ENCODE measurements at places on chromosomes 7 and 10.

- peak; percentile 91 for DNase-seq
Observed at GRCh38 chr10:88848499-88848898, 3.1 kb downstream of the ANKRD22 start.

DNA sequence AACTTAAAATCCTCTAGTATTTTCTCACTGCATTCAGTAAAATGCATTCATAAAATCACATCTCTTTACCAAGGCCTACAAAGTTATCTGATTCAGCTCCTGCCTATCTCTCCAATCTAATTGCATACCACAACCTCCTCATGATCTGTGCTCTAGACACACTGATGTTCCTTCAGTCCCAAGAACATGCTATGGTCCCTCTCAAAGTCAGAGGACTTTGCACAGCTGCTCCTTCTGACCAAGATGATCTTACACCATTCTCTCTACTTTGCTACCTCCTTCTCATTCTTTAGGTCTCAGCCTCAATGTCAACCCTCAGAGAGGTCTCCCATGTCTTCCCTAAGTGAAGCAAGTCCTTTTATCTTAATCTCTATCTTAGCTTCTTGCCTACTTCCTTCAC is 45.5 kb downstream of the CAV1 start:
- no peak for DNase-seq

GRCh38 chr10:9091530-9092093 is 1037.1 kb downstream of the GATA3 start:
- no peak for DNase-seq

DNA sequence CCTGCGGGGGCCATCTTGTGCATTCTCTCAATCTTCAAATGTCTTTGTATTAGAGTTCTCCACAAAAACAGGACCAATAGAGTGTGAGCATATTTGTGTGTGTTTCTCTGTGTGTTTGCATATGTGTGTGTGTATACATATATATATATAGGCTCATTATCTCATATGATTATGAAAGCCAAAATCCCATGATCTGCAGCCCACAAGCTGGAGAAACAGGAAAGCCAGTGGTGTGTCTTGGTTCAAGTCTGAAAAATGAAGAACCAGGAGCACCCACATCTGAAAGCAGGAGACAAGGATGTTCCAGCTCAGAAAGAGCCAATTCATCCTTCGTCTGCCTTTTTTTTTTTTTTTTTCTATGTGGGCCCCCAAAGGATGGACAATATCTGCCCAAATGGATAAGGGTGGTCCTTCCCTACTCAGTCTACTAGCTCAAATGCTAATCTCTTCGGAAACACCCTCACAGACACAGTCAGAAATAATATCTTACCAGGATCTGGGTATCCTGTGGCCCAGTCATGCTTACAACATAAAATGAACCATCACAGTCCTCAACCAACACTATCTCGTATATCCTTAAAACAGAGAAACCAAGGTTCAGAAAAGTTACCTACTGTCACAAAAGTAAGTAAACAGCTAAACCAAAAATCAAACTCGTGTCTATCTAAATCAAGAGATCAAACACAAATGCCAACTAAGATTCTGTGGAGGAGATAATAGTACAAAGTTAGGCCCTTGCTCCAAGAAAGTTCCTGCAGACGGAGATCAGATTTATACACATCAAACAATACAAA is 141.9 kb downstream of the JMJD1C start:
- peak; percentile 75 for DNase-seq

GRCh38 chr7:142587578-142588191 is 161.6 kb upstream of the PRSS1 start:
- DNase-seq = peak; percentile 91

DNA sequence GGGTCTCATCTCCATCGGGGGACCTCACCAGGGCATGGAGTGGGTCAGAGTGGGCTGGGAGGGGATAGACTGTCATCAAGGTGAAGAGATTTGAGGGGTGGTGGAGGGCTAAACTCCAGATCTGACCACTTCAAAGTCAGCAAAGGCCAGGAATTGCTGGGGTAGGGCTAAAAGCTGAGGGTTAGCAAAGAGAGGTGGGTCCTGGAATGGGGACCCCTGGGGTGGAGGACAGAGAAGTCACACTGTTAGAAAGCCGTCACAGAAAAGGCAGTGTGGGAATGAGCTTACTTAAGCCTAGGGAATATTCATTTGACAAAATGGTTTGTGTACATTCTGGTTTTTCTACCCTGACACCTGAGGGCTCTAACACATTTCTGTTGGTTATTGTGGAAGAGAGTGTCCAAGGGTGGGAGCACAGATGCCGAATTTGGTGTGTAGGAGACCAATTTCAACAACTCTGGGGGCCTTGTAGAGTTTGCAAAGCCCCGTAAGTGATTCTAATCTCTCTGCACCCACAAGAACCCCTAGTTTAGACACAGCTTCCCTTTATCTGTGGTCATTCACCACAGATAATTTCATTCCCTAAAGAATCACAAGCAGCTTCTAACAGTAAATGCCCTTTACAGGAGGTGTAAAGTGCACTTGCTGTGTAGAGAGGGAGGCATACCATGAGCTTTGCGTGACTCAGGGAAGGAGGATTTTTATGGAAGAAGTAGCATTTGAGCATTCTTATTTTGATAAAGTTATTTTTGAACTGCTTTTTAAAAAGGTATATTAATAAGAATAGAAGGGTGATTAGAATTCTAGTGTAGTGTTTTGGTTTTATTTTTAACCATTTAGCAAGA is 6.4 kb downstream of the FBH1 start:
- no peak for DNase-seq

- no peak for DNase-seq
Observed at GRCh38 chr10:1476455-1476803, 260.9 kb downstream of the ADARB2 start.

GRCh38 chr7:28627896-28628295 is 215.6 kb downstream of the CREB5 start:
- DNase-seq = peak; percentile 63

DNA sequence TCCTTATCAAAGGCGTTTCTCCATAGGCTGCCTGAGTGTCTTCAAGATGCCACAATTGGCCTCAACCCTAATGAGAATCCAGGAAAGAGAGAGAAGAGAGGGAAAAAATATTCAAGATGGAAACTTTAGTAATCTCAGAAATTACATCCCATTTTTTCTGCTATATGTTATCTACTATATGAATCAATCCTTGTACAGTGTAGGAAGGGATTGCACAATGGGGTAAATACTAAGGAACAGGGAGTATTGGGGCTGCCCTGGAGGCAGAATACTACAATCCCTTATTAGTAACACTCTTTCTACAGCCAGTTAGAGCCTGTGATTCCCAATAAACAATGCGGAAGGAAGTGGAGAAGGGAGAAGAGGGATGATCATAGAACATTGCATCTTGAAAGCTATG is 27.9 kb downstream of the TFPI2 start:
- DNase-seq = no peak

GRCh38 chr10:46289209-46289810 is 2.5 kb downstream of the ANTXRL start:
- DNase-seq = peak; percentile 15

DNA sequence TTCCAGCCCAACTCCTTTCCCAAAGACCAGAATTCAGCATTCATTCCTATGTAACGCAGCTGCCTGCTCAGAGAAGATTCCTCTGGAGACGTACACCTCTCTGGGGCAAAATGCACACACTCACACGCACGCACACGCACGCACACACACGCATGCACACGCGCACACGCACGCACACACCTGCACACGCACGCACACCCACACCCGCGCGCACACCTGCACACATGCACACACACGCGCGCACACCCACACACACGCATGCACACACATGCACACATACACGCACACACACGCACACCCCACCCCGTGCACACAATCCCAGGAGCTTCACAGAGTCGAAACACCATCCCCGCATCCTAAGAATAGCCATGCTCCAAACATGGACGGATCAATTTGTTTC is 13.0 kb downstream of the MMD2 start:
- DNase-seq = no peak

DNA sequence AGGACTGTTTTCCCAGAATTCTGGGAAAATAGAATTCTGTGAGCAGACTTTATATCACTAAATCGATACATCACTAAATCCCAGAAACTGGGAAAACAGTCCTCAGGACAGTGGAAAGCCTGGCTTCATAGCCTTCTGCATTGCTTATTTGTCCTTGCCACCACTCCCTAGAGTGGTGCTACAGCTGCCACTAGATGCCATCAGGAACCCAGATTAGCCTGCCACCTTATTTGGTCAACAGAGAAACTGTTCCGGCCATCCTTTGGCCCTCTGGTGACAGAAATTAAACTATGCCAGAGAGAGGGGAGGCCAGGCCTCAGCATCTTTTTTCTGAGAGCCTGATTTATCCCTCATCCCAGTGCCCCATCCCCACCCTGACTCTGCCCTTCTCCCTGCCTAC is 19.6 kb upstream of the NFKB2 start:
- no peak for DNase-seq

DNA sequence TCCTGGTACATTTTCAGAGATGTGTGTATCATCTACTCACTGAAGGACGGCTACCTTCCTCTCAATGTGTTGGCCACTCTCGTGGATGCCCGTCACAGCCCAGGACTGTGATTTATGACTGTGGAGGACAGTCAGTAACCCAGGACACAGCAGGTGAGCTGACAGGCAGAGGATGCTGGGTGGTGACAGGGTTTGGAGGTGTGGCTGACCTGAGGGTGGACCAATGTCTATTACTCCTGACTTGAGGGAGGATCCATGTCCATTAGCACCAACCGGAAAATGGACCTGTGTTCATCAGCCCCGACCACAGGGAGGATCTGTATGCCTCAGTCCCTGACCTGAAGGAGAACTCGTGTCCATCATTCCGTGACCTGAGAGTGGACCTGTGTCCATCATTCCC is 96.1 kb downstream of the ADCY1 start:
- no peak for DNase-seq

DNA sequence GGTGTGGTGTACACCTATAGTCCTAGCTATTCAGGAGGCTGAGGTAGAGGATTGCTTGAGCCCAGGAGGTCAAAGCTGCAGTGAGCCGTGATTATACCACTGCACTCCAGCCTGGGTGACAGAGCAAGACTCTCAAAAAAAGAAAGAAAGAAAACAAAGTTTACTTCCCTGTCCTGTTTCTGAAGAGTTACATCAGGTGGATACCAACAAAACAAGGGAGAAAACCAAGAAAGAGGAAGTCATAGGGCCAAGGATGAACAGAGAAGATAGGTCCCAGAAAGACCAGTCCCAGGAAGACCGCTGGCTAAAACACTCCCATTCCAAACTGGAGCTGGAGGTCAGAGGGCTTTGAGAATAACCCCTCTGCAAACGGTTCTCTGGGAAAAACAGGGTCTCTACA is 13.5 kb downstream of the MACROH2A2 start:
- DNase-seq = peak; percentile 39

DNA sequence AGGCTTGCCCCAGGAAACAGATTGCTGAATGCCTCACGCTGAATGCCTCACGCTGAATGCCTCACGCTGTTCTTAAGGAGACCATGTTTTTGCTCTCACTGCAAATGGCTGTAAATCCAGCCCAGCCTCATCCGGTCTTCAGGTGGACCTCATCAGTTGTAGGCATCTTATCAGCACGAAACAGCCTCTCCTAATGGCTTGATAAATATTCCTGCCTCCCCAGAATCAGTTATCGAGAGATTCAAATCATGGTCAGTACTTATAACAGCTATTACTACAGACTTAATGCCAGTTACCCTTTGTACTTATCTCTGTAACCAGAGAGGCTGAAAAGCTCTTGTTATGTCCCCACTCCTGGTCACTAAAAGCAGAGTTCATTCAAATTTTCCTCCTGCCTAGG is 290.6 kb downstream of the FZD1 start:
- DNase-seq = no peak

- no peak for DNase-seq
Observed at GRCh38 chr10:119292968-119293760, 85.8 kb downstream of the GRK5 start.

- no peak for DNase-seq
Observed at GRCh38 chr10:6044060-6044459, 18.1 kb downstream of the IL2RA start.

GRCh38 chr7:99944497-99945070 is 15.2 kb upstream of the GJC3 start:
- no peak for DNase-seq

GRCh38 chr7:33590916-33591315 is 314.4 kb upstream of the BMPER start:
- DNase-seq = no peak

GRCh38 chr10:113788604-113789083 is 37.2 kb downstream of the PLEKHS1 start:
- DNase-seq = peak; percentile 75

DNA sequence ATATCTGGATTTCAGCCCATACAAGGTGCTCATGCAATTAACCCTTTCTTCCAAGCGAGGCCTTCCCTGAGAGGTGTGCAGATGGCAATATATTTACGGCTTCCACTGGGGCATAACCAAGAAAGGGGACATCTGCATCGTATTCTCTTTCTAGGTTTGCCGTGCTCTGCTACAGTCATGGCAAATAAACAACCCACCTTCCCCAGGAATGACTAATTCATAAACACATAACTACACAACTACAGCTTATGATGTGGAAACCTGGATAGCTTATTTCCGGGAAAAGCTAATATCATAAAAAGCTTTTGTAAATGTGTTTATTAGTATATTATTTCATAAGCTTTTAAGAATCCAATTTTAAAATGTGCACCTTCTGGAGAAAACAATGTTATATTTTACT is 120.0 kb downstream of the CAMK1D start:
- DNase-seq = no peak

- peak; percentile 76 for DNase-seq
Observed at GRCh38 chr7:20217193-20217948, at the start of gene MACC1. MACC1 (minus strand) TSS chr7:20217384; CDS start chr7:20161862, 55,522 bp downstream.

DNA sequence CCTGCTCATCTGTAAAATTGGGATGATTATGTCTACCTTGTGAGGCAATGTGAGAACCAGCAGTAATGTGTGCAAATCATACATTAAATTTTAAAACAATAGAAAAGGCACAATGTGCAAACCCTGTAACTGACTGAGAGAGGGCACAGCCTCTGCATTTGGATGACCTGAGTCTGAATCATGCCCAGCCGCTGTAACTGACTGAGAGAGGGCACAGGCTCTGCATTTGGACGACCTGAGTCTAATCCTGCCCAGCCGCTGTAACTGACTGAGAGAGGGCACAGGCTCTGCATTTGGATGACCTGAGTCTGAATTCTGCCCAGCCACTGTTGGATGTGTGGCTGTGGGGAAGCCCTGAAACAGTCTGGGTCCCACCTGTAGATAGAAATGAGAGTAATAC is 351.5 kb upstream of the SHH start:
- DNase-seq = no peak

DNA sequence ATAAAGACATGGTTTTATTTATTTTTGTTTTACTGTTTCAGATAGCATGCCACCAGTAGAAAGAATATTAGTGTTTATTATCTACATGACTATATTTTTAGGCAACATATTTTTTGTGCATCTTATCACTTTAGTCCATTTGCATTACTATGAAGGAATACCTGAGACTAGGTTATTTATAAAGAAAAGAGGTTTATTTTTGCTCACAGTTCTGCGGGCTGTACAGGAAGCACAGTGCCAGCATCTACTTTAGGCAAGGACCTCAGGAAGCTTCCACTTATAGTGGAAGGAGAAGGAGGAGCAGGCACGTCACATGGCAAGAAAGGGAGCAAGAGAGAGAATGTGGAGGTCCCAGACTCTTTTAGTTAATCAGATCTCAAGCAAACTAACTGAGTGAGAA is 5.7 kb downstream of the CAV2 start:
- DNase-seq = no peak

- DNase-seq = no peak
Observed at GRCh38 chr7:67343572-67343971, 346.9 kb downstream of the TYW1 start.

GRCh38 chr10:89535171-89536012 is at the start of gene SLC16A12:
SLC16A12 (minus strand) TSS chr10:89535594; CDS start chr10:89462578, 73,016 bp downstream.
- DNase-seq = no peak

- DNase-seq = no peak
Observed at GRCh38 chr7:9200626-9201025, 767.2 kb downstream of the NXPH1 start.

Measured in inflammatory macrophage treated with lipopolysaccharide for 4 hours (primary cell).